ENCODE measurements at places on chromosomes 12 and 14. TPM values are rescaled to one million over a fixed set of nuclear protein-coding genes. Genes with fewer than 3 reads are reported as not detected.
A peak's percentile ranks its signal among the peaks of the same experiment; 100 is the strongest.

PLEKHD1 gene
- total RNA-seq: not detected

NINJ2 gene
- not detected for total RNA-seq

- H3K4me3 ChIP-seq: peak overlapping the region; percentile 38
- H3K27me3 ChIP-seq: no peaks in the 10 kb centered on the region
- peak overlapping the region; percentile 36 for H3K27ac ChIP-seq
- H3K4me1 ChIP-seq: peaks cover 2% of the 10 kb centered on the region
Observed at GRCh38 chr12:54390668-54391551, 6.4 kb upstream of the ZNF385A start.

GRCh38 chr14:68442828-68443629 lies 349.8 kb downstream of the ZFP36L1 start:
- no peaks in the 10 kb centered on the region for H3K36me3 ChIP-seq
- DNase-seq: no peak
- no peak overlapping the region for H3K27ac ChIP-seq

DNA sequence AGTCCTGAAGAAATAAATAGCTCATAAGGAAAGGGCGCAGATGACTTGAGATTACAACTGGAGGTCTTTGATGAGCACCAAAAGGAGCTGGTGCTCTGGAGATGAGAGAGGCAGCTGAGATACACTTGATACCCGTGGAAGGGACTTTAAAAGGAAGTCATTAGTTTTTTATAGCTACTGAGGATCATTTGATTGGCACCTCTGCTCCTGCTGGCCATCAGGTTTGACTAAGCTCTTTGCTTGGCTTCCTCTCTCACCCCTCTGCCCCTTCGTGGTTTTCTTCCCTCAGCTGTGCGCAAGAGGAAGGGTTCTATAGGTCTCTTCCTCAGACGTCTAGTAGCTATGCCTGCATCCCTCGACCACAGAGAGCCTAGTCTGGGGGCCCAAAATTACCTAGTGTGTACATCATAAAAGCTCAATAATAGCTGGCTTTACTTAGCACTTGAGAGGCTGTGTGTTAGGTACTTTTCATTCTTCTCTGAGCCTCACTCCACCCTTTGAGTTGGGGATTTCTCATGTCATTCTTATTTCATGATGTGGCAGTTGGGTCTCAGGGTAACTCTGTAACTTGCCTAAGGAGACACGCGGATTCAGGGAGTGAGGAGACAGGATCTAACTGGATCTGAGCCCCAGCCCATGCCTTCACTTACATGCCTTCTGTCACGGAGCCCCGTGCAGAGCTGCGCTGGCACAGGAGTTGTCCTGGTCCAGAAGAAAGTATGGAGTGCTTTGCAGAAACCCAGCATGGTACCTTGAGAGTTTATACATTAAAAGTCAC lies 68.4 kb upstream of the ASPG start:
- DNase-seq: no peak
- H3K27me3 ChIP-seq: no peaks in the 10 kb centered on the region
- no peak overlapping the region for H3K27ac ChIP-seq
- H3K4me1 ChIP-seq: no peaks in the 10 kb centered on the region
- H3K36me3 ChIP-seq: no peaks in the 10 kb centered on the region

DNA sequence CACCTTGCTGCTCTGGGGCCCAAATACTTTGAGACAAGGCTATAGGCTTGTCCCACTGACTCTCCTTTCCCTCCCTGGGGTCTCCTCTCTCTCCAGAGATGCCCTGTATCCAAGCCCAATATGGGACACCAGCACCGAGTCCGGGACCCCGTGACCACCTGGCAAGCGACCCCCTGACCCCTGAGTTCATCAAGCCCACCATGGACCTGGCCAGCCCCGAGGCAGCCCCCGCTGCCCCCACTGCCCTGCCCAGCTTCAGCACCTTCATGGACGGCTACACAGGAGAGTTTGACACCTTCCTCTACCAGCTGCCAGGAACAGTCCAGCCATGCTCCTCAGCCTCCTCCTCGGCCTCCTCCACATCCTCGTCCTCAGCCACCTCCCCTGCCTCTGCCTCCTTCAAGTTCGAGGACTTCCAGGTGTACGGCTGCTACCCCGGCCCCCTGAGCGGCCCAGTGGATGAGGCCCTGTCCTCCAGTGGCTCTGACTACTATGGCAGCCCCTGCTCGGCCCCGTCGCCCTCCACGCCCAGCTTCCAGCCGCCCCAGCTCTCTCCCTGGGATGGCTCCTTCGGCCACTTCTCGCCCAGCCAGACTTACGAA lies 3.1 kb downstream of the NR4A1 start:
- H3K27ac ChIP-seq: peak overlapping the region; percentile 91
- H3K27me3 ChIP-seq: no peaks in the 10 kb centered on the region
- no peaks in the 10 kb centered on the region for H3K36me3 ChIP-seq
- H3K4me1 ChIP-seq: peaks cover 10% of the 10 kb centered on the region

GRCh38 chr14:101177301-101177971 lies 273.9 kb upstream of the RTL1 start:
- no peak overlapping the region for H3K4me3 ChIP-seq
- DNase-seq: peak; percentile 21
- no peaks in the 10 kb centered on the region for H3K36me3 ChIP-seq
- peaks cover 3% of the 10 kb centered on the region for H3K4me1 ChIP-seq
- H3K27ac ChIP-seq: no peak overlapping the region
